ENCODE measurements at places on chromosomes 16 and 17. TPM values are rescaled to one million over a fixed set of nuclear protein-coding genes. Genes with fewer than 3 reads are reported as not detected.

Gene CCL16
- total RNA-seq, result not detected

Gene NACA2
- total RNA-seq, result not detected

Gene CRK
- 24.3 TPM for total RNA-seq

Gene ABCA5
- total RNA-seq, result 12.0 TPM

Gene VTN
- total RNA-seq, result 0.24 TPM

Gene FBXL16
- total RNA-seq, result 6.8 TPM

Gene LHX1
- 0.44 TPM for total RNA-seq

All from activated CD4-positive, alpha-beta T cell treated with anti-CD3 and anti-CD28 coated beads, Interleukin-2, amount 10 ng/mL, durations not matched to agents 24 days and 14 days (primary cell).